ENCODE measurements at places on chromosomes 13 and 19.

- DNase-seq = no peak
Observed at GRCh38 chr19:31992750-31993149, 352.7 kb upstream of the ZNF507 start.

- DNase-seq = no peak
Observed at GRCh38 chr13:32257649-32258048, 57.5 kb downstream of the ZAR1L start.

DNA sequence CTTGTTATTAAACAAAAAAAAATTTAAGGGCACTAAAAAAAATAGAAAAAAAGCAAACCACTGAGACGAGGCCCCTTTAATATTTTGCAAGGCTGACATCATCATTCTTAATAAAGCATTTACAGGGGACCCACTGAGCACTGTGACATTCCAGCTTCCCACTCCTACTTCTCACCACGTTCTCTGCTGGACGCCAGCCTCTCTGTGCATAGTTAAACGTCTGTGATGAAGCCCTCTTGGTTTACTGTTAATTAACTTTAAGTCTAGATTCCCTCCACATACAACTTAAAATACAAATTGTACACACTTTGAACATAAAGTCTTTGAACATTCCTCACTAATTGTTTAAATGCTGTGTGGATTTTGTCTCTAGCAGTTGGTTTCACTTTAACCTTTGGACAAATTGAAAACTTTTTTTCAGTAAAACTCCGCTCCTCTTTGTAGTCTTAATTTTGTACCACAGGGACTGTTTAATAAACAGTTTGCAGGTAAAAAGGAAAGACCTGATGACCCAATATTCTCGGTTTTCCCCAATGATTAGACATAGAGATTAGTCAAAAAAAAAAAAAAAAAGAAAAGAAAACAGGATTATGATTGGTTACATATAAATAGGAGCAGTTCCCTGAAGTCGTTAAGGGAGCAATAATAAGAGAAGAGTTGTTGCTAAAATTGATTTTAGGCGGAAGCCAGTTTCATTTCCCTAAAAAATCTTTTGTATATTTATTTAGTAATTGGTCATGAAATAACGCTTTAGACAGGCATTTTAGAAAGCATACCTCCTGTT is 219.8 kb downstream of the MZT1 start:
- DNase-seq = no peak

GRCh38 chr13:97027162-97027554 is 32.9 kb upstream of the OXGR1 start:
- DNase-seq = no peak

DNA sequence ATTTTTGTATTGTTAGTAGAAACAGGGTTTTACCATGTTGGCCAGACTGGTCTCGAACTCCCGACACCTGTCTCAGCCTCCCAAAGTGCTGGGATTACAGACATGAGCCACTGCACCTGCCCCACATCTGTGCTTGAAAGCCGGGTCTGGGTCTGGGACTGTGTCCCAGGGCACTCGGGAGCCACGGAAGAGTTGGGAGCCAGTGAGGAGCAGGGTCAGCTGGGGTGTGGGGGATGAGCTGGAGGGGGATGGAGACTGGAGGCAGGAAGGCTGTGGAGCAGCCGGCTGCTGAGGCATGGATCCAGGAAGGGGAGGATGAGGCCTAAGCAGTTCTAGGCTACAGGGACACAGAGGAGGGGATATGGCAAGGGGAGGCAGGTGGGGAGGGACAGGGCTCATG is 10.7 kb upstream of the SPACA4 start:
- DNase-seq = no peak
